Naive thymus-derived CD4-positive, alpha-beta T cell (primary cell): ENCODE measurements at places on chromosomes 6 and 20. TPM values are rescaled to one million over a fixed set of nuclear protein-coding genes. Genes with fewer than 3 reads are reported as not detected.

GRCh38 chr6:50816115-50816675 is 2.5 kb upstream of the TFAP2B start:
- DNase-seq = peak; percentile 19

DNA sequence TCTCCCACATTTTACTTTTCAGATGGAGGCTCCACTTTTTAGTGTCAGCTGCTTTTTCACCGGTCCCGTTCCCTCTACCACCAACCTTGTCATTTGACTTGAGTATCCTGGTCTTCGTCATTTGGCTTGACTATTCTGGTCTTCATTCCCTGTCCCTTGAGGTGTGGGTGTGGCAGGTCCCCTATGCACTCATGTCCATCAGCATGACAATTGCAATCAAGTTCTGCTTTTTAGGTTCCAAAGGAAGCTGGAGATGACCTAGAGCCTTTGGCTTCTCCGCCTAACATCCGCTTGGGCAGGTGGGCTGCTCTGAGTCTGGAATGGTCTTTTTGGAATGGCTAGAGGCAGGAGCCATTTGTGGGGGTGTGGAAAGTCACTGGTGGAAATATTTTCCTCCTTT is 99.8 kb upstream of the MLN start:
- no peak for DNase-seq

The XKR7 gene
- not detected for total RNA-seq

The WFDC10B gene
- total RNA-seq = not detected

DNA sequence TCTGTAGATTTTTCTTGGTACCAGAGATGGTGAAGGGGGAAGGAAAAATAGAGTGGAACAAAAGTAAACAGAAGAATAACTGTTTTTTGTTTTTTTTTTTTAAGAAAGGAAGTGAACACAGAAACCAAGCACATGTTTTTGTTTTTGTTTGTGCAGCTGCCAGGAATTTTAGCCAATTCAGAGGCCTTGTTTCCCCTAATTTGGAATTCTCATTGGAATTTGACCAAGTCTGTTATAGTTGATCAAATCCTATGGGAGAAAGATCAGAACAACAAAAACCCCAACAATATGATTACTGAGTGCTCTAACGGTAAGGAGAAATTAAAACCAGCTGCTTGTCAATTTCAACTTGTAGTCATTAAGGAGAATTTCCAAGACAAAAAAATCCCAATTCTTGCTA is 18.2 kb upstream of the IL22RA2 start:
- no peak for DNase-seq

The C20orf141 gene
- not detected for total RNA-seq

The COL11A2 gene
- total RNA-seq = 0.31 and 0.51 TPM in 2 replicates

DNA sequence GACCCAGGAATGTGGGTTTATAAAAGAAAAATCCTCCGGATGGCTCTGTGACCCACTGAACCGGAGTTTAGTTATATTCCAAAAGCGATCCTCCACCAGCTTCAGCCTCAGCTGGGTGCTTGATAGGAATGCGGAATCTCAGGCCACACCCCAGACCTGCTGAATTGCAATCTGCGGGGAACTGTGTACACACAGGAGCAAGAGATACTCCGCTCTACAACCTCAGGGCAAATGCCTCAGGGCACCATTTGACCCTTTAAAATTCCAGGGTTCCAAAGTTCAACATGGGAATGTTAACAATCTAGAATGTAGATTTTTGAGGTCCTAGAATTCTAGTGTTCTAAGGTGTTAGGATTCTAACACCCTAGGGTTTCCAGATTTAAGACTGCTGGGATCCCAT is 10.8 kb downstream of the BPIFA2 start:
- no peak for DNase-seq

The KCNG1 gene
- total RNA-seq = 0.17 TPM in 1 of 2 replicates, not detected in the other

DNA sequence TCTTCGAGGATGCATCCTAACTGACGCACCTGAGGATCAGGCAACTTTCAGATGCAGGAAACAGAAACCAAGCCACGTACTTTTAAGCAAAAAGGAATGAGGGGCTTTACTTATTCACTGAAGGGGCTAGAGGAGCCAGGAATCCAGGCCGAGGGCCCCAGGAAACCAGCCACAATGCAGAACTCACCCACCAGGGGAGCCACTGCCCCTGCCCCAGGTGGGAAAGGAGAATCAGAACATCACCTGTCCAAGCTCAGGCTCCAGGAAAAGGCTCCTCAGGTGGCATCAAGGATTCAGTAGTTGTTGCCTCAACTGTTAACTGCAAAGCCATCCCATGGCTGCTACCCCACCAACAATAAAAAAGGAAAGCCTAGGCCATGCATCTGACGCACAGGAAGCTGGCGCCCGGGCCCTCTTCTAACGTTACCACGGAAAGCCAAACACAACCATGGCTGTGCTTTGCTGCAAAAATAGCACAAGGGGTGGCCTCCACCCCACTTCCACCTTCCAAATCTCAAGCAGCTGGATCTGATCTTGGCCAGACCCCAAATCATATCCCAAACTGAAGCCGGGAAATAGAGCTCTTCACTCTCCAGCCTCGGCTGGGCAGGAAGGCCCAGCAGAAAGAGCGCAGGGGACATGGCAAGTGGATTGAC is 121.0 kb downstream of the PREX1 start:
- no peak for DNase-seq

DNA sequence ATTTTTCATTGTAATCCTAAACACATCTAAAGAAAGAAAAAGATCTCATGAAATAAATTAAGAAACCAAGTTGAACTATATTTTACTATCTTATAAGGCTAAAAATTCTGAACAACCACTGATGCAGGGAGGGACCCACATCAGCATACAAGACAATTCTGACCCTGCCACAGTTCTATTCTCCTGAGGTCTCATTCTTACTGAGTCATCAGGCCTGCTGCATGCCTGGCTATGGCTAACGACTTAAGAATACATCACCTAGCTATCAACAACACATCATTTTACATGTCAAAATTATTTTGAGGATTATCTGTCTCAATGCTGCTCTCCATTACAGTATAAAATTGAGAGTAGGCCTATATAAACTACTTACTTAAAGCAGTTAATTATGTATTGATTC is 52.9 kb downstream of the FBXL4 start:
- DNase-seq = no peak

- DNase-seq = no peak
Observed at GRCh38 chr6:55604021-55604420, 25.0 kb upstream of the HMGCLL1 start.

GRCh38 chr6:154468760-154469159 is 41.7 kb downstream of the CNKSR3 start:
- DNase-seq = no peak

The C6orf58 gene
- total RNA-seq = not detected in 2 replicates

DNA sequence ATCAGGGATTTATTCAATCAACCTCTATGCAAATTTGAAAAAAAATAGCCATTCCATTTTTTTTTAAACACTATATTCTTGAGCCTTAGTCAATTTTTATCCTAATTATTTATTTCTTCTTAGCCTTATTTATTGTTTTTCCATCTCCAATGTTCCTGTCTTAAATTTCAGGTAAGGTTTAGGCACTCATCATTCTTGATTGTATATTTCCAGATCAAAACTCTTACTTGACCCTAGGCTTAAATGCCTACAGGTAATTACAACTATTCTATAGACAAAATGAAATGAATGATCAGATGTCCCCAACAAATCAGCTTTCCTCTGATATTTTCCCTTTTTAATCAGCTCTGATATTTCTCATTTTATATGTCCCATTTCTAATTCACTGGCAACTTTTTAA is 402.6 kb upstream of the EPHA7 start:
- DNase-seq = no peak

GRCh38 chr6:147190556-147190955 is 13.7 kb upstream of the STXBP5 start:
- no peak for DNase-seq

GRCh38 chr6:1705630-1706029 is 95.9 kb downstream of the FOXC1 start:
- no peak for DNase-seq

- DNase-seq = no peak
Observed at GRCh38 chr6:100664274-100665040, 199.7 kb upstream of the SIM1 start.

- DNase-seq = no peak
Observed at GRCh38 chr20:54208548-54209176, 775 bp downstream of the PFDN4 start.

GRCh38 chr20:1879934-1880333 is 15.3 kb upstream of the SIRPA start:
- DNase-seq = no peak

DNA sequence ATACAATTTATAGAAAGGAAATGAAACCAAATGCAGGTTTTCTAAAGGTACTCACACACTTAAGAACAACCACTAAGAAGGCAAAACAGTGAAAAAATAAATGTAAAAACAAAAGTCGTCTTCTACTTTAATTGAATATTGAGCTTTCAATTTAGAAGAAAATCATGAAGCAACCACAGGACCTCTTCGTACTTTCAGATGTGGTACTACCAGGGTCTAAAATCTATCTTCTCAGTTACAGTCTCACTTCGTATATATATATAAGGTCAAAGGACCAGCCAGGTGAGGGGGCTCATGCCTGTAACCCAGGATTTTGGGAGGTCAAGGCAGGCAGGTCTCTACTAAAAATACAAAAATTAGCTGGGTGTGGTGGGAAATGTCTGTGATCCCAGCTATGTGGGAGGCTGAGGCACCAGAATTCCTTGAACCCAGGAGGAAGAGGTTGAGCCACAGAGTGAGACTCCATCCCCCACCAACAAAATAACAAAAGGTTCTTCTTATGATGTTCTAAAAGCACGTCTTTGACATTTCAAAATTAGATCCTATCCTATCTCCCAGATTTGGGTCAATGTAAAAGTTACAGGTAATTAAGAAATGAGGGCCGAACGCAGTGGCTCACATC is 12.5 kb downstream of the ROMO1 start:
- DNase-seq = no peak

DNA sequence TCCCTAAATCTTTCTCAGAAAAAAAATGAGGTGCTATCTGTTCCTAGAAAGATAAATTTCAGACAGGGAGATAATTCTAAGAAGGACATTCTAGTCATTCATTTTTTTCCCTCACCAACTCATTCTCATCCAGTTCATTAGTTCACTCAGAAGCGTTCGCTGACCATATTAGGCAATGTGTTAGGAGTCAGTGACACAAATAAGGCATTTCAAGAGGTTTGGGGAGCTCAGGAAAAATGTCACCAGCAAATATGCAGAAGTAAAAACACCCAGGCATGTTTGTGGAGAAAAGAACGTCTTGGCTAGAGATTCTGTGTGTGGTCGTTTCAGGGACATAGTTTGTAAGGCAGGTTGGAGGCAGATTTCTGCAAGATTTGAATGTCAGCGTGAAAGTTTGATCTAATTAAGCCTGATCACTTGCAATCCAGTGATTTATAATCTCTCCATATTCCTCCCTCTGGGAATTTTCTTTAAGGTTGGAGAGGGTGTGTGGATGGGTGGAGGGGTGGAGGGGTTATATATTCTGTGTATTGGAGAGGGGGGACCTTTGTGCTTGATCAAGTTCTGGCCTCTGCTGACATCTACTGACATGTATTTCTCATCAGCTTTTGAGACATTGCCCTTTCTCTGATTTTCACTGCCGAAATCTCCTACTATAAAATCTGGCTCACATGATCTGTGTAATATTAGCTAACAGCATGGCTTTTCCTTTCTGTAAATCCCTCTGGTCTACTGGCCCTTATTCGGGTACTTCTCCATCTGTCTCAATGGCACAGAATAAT is 3.6 kb downstream of the MYCT1 start:
- DNase-seq = no peak

GRCh38 chr20:36591854-36592641 is 13.5 kb upstream of the RAB5IF start:
- peak; percentile 45 for DNase-seq

DNA sequence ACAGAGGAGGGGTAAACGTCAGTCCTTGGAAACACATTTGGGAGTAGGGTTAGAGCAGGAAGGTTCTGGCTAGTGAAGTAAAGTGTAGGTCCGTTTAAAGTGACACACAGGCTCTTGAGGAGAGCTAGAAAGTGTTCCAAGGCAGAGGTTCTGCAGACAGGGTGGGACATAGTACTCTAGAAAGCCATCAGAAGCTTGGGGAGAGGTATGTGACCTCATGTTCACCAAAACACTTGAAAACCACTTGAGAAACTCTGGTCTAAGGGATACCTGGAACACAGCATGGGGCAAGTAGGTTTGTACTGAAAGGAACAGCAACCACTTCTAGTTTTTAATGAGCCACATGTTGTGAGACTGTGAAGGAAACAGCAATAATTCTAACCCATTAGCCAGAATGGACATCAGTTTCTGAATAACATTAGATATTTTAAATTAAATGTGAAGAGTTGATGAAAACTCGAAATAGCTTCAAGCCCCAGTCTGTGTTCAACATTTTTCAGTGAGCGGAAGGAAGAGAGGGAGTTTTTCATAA is 49.0 kb downstream of the SOBP start:
- DNase-seq = no peak

The THBD gene
- total RNA-seq = not detected in 2 replicates

DNA sequence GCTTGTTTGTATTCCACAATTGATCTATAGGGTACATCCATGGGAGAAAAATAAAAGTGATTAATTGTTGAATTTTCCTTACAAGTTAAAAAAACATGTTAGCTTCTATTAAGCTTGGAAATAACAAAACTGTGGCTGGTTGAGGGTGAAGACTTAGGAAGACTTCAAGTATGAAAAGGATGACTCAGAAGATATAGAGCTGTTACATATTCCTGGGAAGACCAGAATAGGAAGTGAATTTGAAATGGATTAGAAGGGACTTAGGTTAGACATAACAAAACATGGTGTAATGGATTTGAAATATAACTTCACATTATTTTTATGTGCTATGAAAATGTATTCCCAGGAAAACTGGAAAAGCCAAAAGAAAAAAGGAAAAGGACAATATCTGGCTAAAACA is 732.2 kb downstream of the HDGFL1 start:
- no peak for DNase-seq

- DNase-seq = no peak
Observed at GRCh38 chr6:2124260-2124709, 121.1 kb downstream of the GMDS start.

DNA sequence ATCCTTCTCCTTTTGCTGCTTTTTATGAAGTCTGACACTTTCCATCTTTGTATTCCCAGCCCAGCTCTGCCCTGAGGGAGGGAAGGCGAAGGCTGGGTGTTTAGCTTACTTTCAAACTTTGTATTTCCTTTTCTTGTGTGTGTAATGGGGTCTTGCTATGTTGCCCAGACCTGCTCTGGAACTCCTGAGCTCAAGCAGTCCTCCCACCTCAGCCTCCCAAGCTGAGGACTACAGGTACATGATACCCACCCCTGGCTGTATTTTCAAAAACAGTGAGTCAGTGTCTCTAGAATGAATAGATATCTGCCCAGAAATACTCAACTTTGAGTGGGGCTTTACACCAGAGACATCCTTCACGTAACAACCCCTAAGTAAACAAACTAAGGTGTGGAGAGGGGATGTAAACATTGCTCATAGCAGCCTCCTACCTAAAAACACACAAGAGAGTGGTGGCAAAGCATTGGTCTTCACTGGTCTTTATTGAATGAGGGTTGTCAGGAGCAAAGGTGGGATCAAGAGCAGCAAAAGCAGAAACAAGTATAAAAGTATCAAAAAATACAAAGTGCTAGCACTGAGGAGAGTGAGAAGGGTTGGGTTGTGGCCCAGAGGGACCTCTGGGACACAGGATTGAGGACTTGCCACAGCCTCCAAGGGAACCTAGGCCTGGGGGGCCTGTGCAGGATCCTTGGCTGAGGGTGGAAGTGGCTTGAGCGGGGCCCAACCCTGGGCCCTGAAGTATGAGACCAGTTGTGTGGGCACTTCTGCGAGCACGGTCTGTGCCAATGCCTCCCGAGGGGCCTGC is 10.2 kb downstream of the SPAG4 start:
- DNase-seq = no peak

The JPH2 gene
- not detected for total RNA-seq

The TFAP2A gene
- total RNA-seq = not detected

GRCh38 chr20:49426873-49427272 is 55.6 kb downstream of the KCNB1 start:
- DNase-seq = no peak
